CD4-positive, alpha-beta T cell treated with Interleukin-6 at 100 ng/mL for 8 hours (primary cell): ENCODE measurements at places on chromosomes 12 and 14.

GRCh38 chr12:27244689-27245488 lies 803 bp downstream of the STK38L start:
- DNase-seq, result no peak

GRCh38 chr14:51424561-51425251 lies 184.7 kb downstream of the TMX1 start:
- no peak for DNase-seq

GRCh38 chr12:22459838-22460490 lies 84.4 kb downstream of the C2CD5 start:
- DNase-seq, result peak; percentile 40

DNA sequence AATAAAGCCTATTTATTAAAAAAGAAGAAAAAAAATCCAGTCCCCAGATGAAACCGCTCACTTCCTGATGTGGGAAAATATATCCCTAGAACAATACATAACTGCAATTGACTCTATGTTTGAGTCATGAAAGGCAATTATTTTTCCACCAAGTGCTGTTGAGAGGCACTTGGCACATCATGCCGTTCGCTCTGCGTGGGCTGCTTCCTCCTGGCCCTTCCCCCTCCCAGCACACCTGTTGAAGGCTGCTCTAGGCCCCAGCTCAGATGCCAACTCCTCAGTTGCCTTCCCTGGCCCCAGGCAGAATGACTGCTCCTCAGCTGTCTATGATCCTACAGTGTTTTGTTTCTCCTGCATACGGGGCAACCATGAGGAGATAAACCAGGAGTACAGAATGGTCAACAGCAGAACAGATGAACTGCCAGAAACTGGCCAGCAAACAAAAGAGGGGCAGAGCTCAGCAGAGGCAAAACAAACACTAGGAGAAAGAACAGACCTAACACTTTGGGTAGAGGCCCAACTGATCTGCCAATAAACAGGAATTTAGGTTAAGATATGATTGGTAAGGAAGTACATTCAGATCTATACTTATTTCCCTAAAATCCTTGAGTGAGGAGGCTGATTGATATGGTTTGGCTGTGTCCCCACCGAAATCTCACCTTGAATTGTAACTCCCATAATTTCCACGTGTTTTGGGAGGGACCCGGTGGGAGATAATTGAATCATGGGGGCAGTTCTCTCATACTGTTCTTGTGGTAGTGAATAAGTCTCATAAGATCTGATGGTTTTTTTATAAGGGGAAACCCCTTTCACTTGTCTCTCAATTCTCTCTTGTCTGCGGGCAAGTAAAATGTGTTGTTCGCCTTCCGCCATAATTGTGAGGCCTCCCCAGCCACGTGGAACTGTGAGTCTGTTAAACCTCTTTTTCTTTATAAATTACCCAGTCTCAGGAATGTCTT lies 58.6 kb downstream of the SLC38A1 start:
- peak; percentile 58 for DNase-seq

GRCh38 chr12:26571560-26571959 lies 261.4 kb downstream of the ITPR2 start:
- DNase-seq, result no peak

- DNase-seq, result no peak
Observed at GRCh38 chr12:109702111-109702841, 11.3 kb upstream of the FAM222A start.

DNA sequence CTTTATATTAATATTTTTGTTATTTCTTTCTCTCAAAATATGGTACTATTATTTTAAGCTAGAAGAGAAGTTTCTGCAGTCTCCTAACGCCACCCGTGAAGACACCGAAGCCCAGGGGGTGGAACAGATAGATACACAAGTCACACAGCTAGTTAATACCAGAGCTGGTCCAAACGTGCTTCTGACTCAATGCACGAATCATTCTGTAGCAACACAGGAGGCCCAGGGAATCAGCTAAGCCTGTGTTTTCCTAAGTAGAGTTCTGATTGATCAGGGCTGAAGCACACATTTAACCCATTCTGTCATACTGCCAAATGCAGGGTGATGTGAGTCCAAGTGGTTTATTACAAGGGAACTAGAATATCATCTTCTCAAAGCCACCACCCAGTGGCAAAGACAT lies 116.9 kb upstream of the PWP1 start:
- DNase-seq, result no peak

- DNase-seq, result no peak
Observed at GRCh38 chr14:22838631-22839041, 2.3 kb downstream of the MMP14 start.

- no peak for DNase-seq
Observed at GRCh38 chr12:10142976-10143589, 13.1 kb upstream of the CLEC7A start.

GRCh38 chr12:52566847-52567291 lies 6.8 kb downstream of the KRT74 start:
- peak; percentile 7 for DNase-seq

DNA sequence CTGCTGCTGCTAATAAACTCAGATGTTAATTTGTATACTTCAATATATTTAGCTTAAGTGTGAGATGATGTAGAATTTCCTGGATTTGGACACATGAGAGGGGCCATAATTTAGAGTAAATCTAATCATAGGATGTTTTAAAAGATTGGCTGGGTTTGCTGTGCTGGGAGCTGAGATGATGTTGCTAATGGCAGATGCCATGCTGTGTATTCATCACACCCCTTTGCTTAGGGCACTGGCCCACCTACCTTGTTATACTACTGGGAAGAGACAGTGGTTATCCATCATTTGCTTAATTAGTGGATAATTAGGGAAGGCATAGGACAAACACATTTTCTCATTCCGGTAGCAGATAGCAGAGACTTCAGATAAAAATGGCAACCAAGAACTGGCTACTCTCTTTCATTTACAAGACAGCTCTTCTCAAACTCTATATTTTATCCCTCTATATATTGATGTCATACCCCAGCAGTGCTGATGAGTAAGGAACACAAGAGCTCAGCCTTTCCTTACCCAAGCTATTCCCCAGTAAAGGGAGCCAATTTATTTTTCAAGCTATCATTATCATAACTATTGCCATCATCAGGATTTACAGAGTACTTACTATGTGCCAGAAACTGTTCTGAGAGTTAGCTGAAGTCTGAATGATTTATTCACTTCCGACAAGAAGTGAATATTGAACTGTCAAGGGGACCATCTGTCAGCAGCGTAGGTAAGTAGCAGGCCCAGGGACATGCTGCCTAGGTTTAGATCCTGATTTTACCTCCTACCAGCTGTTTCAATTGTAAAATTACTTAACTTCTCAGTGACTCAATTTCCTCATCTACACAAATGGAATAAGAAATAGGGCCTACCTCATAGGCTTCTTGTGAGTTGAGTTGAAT lies 204.6 kb upstream of the FLRT2 start:
- no peak for DNase-seq

DNA sequence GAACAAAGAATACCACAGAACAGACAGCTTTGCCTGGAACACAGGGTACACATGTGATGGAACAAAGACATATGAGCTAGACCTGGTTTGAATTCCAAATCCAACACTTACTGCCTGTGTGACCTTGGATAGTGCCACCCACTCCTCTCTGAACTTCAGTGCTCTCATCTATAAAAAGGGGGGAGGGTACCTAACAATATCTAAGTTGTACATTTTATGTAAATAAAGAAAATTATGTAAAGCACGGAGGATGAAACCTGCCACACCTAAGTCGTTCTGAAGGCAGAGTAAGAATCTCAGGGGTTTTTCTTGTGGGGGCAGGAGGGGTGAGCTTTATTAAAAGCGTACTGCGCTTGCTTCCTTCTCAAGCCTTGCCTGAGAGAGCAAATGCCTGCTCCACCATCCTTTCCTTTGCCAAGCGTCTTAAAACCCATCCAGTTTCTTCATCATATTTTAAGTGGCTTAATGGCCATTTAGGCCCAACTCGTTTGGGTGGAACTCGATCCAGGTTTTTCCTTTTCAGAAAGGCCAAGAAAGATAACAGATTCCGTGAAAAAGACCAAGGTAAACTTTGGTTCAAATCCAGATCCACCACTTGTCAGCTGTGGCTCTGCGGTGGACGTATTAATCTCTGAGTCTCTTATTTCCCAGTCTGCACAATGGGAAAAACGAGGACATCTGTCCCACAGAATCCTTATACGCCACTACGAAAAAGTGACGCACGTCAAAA lies 946 bp downstream of the DDX24 start:
- DNase-seq, result no peak

GRCh38 chr12:115255257-115255656 lies 571.3 kb upstream of the TBX3 start:
- no peak for DNase-seq

GRCh38 chr14:65261425-65261920 lies 151.1 kb upstream of the FUT8 start:
- DNase-seq, result no peak

DNA sequence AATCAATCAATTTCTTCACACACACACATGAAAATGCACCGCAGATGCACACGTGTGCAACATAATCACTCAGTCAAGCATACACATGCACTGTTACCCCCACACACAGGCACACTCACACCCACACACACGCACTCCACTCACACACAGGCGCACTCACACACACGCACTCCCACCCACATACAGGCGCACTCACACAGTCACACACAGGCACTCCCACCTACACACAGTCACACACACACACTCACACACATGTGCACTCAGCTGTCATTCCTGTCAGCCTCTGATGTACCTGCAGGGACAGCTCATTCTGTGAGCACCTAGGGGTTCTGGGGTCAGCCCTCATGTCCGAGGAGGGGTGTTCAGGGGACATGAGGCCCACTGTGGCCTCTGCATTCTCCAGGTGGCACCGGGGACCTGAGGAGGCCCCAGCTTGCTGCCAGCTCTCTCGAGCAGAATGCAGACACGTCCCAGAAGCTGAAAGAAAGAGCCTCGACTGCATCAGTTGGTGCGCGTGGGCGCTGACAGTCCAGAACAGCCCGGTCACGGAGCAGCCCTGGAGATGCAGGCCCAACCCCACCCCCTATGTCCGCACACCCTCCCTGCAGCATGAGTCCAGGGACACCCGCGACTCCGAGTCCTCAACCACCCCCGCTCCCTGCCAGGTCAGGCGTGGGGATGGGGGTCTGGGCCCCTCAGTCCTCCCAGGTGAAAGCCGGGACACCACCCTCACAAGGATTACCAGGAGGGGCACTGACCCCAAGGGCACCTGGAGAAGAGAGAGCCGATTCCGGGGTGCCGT lies 69.3 kb downstream of the NOC4L start:
- no peak for DNase-seq

DNA sequence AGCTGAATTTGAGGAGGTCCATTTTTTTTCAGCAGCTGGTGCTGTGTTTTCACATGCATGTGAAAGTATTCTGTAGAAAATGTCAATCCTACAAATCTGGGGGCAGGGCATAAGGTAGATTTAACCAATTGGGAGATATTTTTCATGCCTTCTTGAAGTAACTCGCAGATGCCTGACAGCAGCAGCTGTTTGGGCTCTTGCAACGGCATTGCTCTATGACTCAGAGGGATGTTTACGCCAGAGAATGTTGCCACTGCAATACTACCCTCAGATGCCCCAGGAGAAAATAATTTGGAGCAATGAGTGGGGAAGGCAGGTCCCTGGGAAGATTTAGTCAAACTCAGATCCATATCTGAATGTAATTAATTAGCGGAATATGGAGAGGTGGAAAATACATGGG lies 42.5 kb upstream of the MYBPC1 start:
- no peak for DNase-seq

- no peak for DNase-seq
Observed at GRCh38 chr14:96078625-96079016, 39.5 kb downstream of the C14orf132 start.

- DNase-seq, result no peak
Observed at GRCh38 chr14:46574221-46574977, 77.2 kb downstream of the RPL10L start.

DNA sequence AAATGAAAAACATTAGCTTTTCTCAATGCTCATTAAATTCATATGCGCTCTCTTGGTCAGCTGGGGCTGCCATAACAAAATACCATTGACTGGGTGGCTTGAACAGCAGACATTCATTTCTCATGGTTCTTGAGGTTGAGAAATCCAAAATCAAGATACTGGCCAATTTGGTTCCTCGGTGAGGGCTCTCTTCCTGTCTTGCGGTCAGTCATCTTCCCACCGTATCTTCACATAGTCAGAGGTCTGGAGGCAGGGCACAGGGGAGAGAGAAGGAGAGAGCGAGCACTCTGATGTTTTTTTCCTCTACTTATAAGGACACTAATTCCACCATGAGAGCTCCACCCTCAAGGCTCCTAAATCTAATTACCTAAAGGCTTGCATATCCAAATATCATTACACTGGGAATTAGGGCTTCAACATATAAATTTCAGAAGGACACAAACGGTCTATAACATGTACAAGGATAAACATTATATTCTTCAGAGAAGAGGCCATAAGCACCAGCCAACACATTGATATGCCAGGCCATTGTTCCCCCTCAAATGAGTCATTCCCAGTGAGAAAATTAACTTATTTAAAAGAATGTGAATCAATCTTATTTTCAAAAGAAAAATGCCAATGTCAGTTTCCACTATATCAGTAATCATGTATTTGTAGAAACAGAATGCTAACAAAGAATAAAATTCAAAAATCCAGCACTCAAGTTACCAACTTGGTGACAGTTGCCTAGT lies 152.2 kb downstream of the BTG1 start:
- DNase-seq, result no peak

DNA sequence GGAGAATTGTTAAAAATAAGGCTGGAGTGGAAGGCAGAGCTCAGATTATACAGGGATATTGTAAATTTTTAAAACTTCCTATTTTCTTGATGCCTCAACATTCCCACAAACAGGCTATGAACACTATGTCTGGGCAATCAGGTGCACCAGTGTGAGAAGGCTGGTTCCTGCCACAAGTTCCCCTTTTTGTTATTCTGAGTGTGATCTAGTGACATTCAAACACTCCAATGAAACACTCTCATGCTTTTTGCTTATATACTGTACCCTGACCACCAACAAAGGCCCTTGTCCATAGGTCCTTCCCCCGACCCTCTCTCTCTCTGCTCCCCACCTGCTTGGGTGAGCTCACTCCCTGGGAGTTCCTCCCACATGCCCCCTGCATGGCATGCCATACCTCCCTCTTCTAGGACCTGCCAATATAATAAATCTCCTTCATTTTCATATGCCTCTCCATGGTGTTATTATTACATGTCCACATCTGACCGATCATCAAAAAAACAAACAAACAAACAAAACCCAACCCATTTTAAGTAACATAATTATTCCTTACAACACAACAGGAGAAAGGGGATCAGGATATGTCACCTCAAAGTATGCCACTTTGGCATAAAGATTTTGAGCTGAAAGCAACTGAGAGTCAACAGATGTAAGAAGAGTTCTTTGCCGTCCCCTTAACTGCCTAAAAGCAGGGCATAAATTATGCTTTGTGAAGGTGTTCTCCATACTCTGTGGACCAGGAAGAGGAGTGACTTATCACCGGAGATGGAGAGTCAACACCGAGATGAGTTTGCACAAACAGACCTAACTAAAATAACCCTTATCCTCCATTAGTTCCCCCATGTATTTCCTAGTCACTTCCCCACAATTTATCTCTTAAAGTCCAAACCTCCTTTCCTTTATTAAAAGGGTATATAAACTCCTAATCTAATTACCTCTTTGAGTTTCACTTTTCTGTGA lies 42.5 kb upstream of the CATSPERB start:
- DNase-seq, result no peak

GRCh38 chr14:91484744-91485143 lies 25.4 kb downstream of the PPP4R3A start:
- DNase-seq, result no peak

- DNase-seq, result no peak
Observed at GRCh38 chr12:22978962-22979361, 354.0 kb downstream of the ETNK1 start.
